ENCODE measurements at places on chromosomes 7 and 10. TPM values are rescaled to one million over a fixed set of nuclear protein-coding genes. Genes with fewer than 3 reads are reported as not detected.
A peak's percentile ranks its signal among the peaks of the same experiment; 100 is the strongest.

Gene ABCA13
- total RNA-seq, result 0.44 TPM

Gene LEP
- not detected for total RNA-seq

Gene BMPER
- total RNA-seq, result 2.7 TPM

DNA sequence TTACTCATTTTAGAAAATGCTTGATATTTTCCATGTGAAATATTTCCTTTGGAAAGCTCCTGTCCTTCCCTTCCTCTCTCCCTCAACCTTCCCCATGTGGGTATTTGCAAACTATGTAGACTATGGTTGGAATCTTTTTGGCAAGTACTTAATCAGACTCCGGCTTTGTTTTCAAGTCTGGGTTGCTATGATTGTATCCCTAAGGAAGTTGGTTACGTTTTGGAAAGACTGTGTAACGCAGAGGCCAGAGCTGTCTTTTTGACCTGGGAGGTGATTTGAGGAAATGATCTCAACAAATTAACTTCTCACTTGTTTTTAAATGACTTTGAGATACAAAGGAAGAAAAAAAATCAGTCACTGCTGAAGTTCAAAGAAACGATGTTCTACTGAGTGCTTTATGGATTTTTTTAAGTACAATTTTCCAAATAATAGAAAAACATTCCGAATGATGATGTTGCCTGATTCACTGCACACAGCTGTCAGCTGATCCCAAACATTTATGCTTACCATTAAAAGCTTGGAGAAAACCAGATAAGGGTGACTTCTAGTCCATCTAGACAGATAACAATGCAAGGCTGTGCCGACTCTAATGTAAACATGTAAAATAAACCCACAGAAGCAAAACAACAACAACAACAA, 145.5 kb upstream of the CELF2 start:
- DNase-seq, result peak; percentile 99

- no peak for DNase-seq
Observed at GRCh38 chr7:158911734-158912133, 55.4 kb downstream of the DYNC2I1 start.

DNA sequence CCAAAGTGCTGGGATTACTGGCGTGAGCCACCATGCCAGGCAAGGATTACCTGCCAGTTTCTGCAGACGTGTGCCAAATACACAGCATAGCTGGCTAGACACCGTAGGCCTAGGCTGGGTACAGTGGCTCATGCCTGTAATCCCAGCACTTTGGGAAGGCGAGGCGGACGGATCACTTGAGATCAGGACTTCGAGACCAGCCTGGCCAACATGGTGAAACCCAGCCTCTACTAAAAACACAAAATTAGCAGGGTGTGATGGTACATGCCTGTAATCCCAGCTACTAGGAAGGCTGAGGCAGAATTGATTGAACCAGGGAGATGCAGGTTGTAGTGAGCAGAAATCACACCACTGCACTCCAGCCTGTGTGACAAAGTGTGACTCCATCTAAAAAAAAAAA, 868 bp downstream of the RFC2 start:
- no peak for DNase-seq

DNA sequence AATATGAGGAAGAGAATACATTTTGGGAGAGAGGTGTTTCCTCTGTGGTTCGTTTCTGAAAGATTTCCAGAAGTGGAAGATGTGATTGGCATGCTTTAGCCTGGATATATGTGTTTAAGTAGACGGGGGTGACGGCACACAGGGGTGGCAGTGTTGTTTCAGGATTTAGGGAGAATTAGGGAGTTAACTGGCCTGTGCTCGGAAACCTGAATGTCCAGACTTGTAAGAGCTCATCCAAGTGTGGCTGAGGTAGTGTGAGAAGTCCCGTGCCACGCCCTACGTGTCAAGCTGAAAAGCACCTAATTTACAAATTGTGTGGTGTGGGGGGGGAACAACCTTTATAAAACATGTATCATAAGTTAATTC, 1.1 kb downstream of the RALA start:
- no peak for DNase-seq

- DNase-seq, result no peak
Observed at GRCh38 chr7:68122801-68123200, 1126.2 kb downstream of the TYW1 start.

Gene VSIR
- 53.8 TPM for total RNA-seq

- DNase-seq, result no peak
Observed at GRCh38 chr7:129858490-129858889, 94.3 kb downstream of the UBE2H start.
